ENCODE measurements at places on chromosomes 2 and 18.

- no peak for DNase-seq
Observed at GRCh38 chr2:190506666-190507065, 27.9 kb downstream of the NEMP2 start.

DNA sequence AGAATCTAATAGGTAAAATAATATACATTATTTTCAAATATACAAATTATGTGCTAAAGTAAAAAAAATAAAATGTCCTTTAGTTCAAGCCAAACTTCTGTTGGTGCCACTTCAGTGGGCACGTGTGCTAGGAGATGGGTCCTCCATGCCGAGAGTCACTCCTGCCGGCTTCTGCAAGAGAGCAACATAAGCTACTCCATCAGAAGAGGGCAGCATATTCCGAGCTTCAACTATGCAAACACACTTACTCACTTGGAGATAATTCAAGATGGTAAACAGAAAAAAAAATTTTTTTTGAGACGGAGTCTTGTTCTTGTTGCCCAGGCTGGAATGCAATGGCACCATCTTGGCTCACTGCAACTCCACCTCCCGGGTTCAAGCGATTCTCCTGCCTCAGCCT, 24.4 kb downstream of the CNOT11 start:
- DNase-seq: no peak

DNA sequence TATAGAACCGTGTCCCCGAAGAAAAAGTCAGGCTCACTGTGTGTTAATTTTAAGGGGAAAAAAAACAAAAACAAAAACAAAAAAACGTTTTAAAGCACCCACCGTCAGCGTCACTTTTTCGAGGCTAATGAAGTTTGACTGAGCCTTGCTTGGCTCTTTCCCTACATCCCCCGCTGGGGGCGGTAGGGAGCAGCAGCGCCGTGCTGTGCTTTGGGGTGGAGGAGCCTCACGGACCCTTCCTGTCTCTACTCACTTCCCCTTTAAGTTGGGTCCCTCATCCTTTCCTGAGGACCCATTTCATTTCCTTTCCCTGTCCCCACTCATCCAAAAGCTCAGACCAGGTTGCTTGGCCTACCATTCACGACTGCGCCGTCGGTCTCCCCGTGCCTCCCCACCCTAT, 82.8 kb upstream of the RPL31 start:
- DNase-seq: no peak

DNA sequence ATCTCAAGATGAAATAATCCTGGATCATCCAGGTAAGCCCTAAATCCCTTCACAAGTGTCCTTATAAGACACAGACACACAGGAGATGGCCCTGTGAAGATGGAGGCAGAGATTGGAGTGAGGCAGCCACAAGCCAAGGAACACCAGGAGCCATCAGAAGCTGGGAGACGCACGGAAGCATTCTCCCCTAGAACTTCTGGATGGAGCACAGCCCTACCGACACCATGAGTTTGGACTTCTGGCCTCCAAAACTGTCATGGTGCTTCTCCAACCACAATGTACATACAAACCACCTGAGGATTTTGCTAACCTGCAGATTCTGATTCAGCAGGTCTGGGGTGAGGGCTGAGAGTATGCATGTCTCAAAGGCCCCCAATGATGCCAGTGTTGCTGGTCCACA, 42.5 kb downstream of the ADD2 start:
- DNase-seq: no peak

DNA sequence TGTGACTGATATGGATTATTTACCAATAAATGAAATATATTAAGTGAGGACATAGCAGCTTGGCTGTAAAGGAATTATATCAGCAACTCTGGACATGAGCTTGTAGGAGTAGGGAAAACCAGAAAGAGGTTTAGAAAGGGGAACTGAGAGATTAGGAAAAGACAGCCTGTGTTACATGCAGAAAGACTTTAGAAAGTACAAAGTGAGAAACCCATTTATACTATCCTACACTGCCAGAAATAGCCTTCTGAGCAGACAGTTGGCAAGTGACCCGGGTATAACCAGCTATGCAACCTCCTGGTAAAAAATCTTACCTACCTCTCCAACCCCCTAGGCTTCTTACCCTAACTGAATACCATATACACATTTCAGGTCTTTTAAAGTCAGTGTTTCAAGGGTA, 134.1 kb downstream of the ANKRD44 start:
- no peak for DNase-seq

DNA sequence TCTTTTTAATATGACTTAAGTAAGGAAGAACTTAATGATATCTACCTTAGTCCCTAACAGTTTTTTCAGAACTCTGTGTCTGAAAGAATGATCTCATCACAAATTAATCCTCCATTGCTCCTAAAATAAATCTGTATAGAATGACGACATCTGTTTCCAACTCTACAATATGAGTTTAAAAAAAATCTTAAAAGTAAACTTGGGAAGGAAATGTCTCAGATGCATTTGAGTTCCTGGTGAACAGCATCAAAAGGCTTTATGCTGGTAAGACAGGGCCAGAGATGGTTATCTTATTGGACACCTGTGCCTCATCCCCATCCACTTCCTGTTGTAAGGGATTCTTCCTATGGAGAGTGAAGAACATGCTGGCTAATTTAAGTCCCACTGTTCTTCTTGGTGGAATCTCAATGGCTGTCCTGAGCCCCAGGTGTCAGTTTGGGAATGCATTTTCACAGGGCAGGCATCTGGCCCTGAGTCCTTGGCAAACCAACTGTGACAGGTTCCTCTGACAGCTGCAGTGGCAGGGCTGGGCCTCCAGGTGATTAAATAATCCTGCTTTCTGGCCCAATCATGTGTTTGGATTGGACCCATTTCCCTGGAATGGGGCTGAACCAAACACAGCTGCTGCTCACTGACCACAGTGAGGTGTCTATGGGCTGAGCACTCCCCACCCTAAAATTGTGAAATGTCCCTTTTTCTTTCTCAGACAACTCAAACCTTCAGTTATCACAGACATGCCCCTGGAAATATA, 12.9 kb upstream of the NCKAP5 start:
- DNase-seq: no peak

DNA sequence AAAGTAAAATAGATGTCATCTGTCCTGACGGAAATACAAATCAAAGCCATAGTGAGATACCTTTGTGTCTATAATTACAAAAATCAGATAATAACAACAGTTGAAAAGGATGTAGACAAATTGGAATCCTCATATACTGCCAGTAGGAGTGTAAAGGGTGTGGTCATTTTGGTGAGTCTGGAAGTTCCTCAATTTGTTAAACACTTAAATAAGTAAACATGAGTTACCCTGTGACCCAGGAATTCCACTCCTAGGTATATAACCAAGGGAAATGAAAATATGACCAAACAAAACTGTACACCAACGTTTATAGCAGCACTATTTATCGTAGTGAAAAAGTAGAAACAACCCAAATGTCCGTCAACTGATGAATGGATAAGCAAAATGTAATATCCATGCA, 24.0 kb downstream of the R3HDM1 start:
- no peak for DNase-seq

GRCh38 chr2:99088017-99088416, 53.5 kb upstream of the C2orf15 start:
- DNase-seq: no peak

DNA sequence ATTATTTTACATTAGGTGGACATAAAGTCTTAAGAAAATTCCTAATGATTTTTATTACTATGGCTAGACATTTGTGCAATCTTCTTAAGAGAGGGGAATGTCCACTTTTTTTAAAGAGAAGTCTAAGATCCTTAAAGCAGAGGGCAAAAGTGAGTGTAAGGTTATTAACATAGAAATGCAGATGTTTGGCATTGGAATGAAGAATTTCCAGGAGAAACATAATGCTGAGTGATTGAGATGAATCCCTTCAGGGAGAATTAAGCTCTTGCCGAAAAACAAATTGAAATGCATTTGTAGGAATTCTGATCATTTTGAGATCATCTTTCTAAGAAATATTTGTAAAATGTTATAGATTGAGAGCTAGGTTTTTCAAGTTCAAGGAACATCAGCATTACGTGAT, 15.0 kb downstream of the FAM124B start:
- no peak for DNase-seq

GRCh38 chr18:74828200-74828599, 230.5 kb downstream of the ZNF407 start:
- no peak for DNase-seq

DNA sequence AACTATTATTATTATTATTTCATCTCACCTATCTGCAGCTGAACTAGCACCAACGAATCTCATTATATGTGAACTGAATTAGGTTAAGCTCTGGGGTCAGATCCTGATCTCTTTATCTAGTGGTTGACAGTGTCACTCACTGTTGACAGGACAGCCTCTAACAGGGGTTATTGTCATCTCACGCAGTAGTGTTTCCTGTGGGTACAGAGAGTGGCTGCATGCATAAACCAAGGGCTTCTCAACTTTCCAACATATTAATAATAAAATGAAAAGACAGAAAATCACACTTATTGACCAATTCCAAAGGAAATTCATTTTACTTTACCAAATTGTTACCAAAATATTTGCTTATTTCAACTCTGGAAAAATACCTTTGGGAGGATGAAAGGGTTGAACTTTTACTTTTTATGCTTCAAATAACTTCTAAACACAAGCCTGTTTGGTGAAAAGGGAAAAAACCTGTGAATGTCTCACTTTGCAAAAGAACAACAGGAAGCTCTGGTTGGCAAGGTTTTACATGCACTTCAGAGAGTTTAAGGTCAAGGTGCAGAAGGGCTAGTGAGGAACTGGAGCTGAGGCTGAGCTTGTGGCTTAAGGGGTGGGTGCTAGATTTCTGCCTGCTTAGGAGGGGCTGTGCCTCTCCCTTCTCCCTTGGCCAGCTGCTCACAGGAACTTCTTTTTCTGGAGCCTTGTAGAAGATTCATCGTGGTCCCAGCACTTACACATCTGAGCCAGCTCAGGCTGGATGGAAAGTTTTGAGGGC, 72.6 kb downstream of the CTAGE1 start:
- DNase-seq: no peak

DNA sequence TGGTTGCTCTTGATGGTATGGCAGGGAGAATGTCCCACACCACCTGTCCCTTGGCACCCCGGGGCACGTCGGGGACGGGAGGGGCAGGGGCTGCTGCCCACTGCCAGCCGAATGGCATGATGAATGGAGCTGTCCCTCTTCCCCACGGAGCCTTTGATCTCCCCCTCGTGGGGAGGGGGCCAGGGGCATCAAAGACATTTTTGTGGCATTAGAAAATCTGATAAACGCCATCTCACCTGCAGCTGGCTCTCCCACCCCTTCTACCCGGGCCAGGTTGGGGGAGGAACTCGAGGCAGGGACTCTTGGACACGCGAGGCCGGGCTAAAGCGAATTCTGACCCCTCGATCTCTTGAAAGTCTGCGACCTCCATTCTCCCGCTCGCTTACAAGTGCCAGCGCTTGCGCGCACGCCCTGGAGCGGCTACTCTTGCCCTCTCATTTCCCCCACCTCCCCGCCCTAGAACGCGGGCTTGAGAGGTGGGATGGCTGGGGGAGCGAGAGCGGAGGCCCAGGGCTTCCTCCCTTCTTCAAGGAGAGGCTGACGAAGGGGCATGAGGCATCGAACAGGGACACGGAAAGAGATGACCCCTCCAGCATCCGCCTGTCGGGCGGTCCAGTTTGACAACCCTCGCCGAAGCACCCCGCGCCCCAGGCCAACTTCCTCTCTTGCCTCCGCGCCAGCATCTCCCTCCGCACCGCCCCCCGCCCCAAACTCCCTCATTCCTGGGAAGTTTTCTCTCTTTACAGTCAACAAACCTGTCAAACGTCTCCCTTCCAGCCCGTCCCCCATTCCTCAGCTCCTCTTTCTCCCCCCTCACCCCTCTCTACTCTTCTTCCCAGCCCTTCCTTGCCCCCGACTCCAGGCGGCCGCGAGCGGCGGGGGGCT, 692 bp upstream of the WNT6 start:
- DNase-seq: no peak

DNA sequence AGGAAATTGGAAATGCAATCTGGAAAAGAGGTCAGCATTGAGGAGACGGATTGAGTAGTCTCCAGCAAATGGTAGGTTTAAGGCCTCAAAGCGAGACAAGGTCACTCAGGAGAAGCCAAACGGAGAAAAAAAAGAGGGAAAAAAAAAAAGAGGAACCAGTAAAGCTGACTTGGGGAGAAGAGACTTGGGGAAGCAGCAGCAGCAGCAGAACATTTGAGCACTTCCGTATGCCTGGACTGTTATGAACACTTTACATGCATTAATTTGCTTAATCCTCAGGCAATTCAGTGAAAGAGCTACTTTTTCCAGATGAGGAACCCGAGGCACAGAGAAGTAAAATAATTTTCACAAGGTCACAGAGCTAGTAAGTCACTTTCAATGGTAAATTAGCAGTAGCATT, 81.3 kb downstream of the OSBPL6 start:
- DNase-seq: no peak

- DNase-seq: no peak
Observed at GRCh38 chr2:18861951-18862350, 272.6 kb upstream of the NT5C1B start.

- no peak for DNase-seq
Observed at GRCh38 chr2:23503097-23503496, 118.1 kb downstream of the KLHL29 start.

- DNase-seq: no peak
Observed at GRCh38 chr2:119491776-119492525, 32.3 kb downstream of the SCTR start.

GRCh38 chr2:7771781-7772180, 854.6 kb downstream of the RNF144A start:
- DNase-seq: no peak

DNA sequence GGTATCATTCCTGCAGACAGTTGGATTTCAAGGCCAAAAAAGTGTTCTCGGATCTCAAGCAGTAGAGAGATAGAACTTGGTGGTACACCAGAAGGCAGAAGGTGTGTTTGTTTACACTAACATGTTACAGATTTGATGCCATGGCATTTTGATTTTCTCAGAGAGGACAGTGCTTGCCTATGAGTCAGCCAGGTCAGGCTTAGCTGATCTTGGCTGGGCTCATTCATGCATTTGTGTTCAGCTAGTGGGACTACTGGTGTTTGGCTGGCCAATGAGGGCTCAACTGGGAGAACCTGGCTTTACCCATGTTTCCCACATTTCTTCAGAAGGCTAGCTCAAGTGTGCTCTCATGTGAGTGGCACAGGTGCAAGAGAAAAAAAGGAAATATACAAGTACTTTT, 162.0 kb downstream of the C1D start:
- no peak for DNase-seq

GRCh38 chr2:55175254-55176093, 56.6 kb downstream of the CLHC1 start:
- DNase-seq: no peak

DNA sequence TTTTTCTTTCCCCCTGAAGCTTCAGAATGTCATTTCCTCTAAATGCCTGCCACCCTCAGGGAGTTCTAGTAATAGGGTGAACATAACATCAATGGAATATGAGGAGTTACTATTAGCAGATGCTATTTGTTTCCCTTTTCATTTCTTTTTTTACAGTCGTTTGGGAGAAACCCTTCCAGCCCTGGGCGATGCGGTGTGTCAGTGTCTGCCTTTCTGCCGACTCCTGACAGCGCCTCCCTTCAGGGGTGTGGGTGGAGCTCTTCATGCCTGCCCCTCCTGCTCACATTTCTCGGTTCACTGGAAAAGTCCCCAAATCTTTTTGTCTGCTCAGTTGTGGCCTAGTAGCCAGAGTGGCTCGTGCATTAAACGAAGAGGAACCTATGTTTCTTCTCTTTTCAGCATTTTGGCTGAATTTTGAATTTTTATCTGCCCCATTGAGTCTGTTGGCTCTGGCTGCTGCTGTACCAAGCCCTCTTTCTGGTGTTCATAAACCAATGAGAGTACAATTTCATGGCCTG, 72.3 kb downstream of the FMNL2 start:
- DNase-seq: no peak

All from SK-N-MC (cell line).